ENCODE measurements at places on chromosomes 1 and 21.

GRCh38 chr1:234692966-234693580 is 83.1 kb upstream of the IRF2BP2 start:
- DNase-seq, result no peak

GRCh38 chr1:241787691-241788090 is 60.3 kb upstream of the EXO1 start:
- DNase-seq, result no peak

- no peak for DNase-seq
Observed at GRCh38 chr1:48917901-48918603, 141.4 kb upstream of the BEND5 start.

GRCh38 chr1:112697781-112698201 is 9.1 kb downstream of the RHOC start:
- no peak for DNase-seq

DNA sequence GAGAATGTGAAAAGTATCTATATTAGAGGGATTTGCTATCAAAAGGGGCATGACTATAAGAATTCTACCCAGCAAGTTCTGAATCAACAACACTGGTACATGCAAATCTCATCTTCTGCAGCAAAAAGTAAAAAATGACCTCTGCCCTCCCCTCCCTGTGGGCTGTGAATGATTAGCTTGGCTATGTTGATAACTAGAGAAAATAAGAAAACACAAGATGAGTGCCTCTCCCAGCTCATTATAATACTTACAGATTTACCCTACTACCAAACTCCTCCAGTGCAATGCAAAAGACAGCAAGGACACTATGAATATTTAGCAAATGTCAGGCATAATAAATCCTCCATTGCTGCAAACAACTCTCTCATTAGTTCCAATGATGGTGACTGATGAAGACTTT is 102.4 kb downstream of the SLC45A1 start:
- DNase-seq, result no peak

DNA sequence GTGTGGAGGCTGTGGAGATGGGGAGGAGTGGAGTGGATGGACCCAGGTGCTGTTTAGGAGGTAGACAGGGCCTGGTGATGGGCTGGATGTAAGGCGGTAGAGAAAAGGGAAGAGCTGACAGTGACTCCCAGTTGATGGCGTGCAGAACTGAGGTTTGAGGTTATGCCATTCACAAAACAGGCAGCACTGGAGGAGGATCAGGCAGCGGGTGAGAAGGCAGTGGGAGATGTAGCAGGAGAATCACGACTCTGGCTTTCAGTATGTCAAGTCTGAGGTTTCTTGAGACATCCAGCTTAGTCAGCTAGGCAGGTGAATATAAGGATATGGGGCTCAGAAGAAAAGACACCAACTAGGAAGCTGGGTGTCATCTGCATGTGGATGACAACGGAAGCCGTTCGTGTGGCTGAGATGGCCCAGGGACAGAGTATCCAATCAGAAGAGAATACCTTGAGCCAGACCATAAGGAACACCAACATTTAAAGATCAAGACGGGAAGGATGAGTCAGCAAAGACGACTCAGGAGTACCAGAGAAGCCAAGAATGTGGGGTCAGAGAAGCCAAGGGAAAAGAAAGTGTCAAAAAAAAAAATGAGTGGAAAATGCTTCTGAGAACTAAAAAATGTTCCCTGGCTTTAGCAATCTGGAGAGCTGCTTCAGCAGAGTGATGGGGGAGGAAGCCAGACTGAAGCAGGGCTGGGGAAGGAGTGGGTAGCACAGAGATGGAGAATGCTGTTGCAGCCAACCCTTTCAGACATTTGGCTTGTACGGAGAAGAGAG is 15.2 kb downstream of the LRRN2 start:
- DNase-seq, result no peak

DNA sequence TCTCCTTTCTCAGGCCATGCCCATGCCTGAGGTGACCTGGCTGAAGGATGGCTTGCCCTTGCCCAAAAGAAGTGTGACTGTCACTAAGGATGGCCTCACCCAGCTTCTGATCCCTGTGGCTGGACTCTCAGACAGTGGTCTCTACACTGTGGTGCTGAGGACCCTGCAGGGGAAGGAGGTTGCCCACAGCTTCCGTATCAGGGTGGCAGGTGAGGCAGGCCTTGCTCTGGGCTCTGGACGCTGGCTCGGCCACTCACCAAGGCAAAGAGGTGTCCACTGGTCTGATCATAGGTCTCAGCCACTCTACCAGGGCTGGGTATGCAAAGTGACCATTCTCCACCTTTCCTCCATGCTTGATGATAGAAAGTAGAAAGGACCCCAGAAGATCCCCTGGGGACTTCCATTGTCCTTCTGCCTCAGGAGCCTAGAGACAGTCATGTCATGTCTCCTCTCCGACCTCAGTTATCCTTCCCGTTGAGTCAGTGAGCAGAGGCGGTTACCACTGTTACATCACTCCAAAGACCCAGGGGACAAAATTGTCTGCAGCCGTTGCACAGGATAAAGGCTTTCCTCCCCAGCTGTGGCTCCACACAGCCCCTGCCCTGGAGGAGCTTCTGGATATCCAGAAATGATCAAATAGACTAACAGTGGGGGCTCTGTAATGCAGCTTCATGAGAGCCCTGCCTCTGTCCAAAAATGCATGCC is 34.2 kb downstream of the IGFN1 start:
- DNase-seq, result no peak

GRCh38 chr21:37868446-37869295 is 47.6 kb downstream of the KCNJ6 start:
- no peak for DNase-seq

- no peak for DNase-seq
Observed at GRCh38 chr1:8540971-8541370, 223.1 kb downstream of the SLC45A1 start.

DNA sequence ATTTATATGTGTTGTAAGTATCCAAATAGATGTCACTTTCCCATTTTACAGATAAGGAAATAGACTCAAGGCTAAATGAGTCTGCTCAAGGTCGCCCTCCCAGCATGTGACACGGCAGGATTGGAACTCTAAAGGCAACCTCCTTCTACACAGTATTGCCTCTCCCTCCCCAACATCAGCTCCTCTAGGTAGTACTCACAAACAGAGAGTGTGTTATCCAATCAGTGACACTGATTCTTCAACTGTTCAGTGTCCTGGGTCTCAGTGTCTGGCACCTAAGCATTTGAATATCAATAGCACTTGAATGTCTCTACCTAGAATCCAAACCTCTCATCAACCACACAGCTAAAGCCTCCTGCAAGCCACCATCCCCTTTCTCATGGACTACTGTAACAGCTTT is 87.1 kb downstream of the DAB1 start:
- DNase-seq, result no peak

GRCh38 chr1:208216806-208217205 is 27.4 kb downstream of the PLXNA2 start:
- DNase-seq, result no peak

GRCh38 chr1:78176448-78176847 is 130.7 kb downstream of the GIPC2 start:
- no peak for DNase-seq

- DNase-seq, result no peak
Observed at GRCh38 chr21:42587036-42587435, 66.4 kb upstream of the PDE9A start.

DNA sequence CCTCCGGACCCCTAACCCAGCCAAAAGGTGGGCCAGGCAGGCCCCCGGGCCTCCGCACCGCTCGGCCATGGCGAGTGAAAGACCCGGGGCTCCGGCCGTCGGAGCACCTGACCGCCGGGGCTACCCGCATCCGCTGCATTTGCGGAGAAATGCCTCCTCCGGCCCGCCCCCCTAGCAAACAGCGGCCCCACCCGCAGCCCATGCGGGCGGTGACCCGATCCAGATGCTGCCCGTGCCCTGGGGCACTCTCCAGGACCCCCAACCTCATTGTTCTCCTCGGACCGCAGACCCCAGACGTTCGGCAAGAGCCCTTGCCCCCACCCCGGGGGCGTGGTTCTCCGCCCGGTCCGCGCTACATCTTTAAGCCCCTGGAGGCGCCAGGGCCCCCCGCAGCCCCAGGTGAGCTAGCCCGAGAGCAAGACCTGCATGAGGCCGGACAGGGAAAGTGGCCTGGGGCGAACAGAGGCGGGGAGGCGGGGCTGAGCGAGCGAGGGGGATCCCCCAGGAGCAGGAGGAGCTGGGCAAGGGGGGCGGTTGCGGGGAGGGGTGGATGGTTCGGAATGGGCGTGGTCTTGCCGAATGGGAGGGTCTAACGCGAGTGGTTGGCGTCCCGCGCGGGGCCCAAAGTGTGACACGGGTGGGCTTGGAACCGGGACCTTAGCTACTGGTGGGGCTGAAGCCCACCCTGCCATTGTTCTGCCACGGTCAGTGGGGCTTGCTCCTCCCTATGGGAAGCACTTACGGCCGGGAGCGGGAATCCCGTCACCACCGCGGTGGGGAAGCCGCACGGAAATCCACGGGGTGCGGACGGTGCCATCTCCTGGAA is 6.3 kb upstream of the CRYBG2 start:
- peak; percentile 53 for DNase-seq

- DNase-seq, result no peak
Observed at GRCh38 chr1:32052887-32053286, 19.9 kb upstream of the TMEM39B start.

DNA sequence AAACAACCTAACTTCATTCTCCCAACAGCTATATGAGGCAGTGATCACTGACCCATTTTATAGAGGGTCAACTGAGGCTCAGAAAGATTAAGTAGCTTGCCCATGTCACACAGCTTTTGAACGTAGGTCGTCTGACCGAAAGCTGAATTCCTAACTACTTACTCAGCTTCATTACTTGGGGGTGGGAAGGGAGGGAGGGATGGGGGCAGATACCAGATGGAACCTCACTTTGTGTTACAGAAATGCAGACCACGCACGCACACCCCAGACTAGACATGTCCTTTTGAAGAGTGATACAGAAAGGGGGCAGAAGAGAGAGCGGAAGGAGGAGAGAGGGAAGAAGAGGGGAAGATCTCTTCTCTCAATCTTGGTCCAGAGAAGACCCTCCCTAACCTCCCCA is 2.3 kb downstream of the ADGRB2 start:
- DNase-seq, result no peak

DNA sequence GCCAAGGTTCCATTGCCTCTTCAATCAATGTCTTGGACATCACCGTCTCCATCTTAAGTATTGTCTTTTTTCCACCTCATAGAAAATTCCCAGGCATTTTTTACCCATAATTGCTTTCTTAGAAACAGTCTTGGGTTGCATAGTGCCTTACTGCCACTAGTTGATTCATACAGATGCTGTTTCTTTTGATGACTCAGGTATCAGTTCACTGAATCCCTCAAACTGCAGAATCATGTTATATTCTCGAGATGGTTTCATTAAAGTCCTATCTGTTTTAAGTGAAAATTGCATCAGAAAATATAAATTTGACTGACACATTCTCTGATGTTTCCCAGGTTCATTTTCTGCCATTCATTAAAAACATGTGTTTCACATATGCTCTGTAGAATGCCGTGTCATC is 1489.1 kb downstream of the BRINP3 start:
- DNase-seq, result no peak

DNA sequence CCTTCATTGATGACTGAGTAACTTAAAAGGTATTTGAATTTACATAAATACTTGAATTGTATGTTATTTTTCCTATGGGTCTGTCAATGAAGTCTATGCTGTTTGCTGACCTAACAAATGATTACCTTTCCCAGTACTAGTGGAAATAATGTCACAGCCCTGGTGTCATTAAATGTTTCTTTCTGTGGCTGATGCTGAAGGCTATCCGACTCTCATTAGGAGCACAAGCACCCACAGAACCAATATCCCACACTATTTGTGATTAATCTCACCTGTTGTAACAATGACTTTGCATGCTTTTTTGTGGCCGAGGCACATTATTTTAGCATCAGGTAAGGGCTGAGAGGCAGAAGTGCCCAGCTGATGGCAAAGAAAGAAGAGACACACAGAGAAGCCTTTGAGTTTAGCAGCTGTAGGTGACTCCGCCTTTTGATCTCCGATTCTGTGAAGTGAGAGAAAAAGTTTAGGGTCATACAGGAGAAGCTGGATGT is 25.8 kb upstream of the TRIM45 start:
- no peak for DNase-seq

- no peak for DNase-seq
Observed at GRCh38 chr1:213083112-213083445, 32.0 kb downstream of the RPS6KC1 start.
